NCI-H1092 treated with DMSO at 0.1 percent for 48 hours (cell line): ENCODE measurements at places on chromosomes 12 and 14.

DNA sequence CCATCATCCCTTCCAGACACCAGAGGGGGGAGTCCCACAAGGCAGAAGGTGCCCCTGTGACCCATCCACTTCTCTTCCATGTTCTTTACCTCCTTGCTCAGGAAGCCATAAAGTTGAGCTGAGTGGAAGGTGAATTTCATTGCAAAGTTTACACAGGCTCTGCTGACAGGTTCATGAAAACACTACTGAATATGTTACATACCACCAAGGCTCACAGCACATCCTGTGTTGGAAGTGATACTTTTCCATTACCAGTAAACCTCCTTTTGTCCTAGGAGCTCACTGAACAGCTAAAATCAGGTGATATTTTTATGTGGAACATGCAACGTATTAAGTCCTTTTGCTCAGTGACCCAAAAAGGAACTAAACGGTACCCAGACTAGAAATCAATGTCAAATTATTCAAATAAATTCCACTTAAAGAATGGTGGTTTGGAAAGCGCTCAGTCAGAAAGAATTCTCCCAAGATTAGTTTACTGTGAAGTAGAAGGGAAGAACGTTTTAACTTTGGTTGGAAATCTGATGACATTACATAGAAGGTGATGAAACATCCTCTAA lies 196.2 kb upstream of the NUDT4 start:
- no peak for DNase-seq

DNA sequence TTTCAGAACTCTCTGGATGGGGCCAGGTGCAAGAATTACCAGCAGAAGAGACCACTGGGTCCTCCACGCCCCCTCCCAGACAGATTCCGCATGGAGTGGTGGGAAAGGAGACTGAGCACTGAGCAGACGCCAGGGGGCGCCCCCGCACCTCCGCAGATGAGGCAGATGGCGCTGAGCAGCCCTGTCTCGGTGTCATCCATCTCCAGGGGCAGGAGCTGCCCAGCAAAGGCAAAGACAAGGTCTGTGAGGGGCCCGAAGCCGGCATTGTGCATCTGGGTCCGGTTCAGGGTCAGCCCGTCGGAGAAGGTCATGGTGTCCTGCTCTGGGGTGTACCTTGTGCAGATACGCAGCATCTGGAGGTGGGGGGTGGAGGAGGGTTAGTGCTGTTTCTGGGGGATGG lies 6.3 kb upstream of the ITGB7 start:
- peak; percentile 58 for DNase-seq

DNA sequence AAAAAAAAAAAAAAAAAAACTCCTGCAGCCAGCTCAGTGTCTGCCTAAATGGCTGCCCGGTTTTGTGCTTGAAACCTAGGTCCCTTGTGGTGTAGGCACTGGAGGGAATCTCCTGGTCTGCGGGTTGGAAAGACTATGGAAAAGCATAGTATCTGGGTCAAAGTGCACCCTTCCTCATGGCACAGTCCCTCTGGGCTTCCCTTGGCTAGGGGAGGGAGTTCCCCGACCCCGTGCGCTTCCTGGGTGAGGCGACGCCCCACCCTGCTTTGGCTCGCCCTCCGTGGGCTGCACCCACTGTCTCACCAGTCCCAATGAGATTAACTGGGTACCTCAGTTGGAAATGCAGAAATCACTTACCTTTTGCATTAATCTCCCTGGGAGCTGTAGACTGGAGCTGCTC lies 14.3 kb downstream of the PTCSC3 start:
- DNase-seq: no peak

- DNase-seq: no peak
Measured at GRCh38 chr12:65327207-65328076, 49.0 kb downstream of the MSRB3 start.

DNA sequence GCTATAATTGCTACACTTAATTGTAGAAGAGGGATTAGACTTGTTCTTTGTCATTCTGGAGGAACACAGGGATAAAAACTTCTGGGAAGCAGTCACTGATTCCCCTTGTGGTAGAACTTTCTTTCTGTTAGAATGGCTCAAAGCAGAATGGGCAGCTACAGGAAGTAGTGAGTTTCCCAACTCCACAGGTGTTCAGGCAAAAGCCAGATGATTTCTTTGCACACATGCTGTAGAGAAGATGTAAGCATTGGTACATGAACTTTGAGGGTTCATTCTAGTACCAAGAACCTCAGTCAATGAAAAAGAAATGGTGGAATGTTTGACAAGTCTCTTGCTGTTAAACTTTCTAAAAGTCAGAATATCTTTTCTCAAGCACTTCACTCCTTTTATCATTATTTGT lies 4.3 kb downstream of the NDUFA9 start:
- DNase-seq: no peak

- DNase-seq: no peak
Measured at GRCh38 chr14:33745163-33745562, 205.7 kb downstream of the EGLN3 start.

GRCh38 chr12:32876004-32876403 lies 20.6 kb downstream of the PKP2 start:
- DNase-seq: no peak

DNA sequence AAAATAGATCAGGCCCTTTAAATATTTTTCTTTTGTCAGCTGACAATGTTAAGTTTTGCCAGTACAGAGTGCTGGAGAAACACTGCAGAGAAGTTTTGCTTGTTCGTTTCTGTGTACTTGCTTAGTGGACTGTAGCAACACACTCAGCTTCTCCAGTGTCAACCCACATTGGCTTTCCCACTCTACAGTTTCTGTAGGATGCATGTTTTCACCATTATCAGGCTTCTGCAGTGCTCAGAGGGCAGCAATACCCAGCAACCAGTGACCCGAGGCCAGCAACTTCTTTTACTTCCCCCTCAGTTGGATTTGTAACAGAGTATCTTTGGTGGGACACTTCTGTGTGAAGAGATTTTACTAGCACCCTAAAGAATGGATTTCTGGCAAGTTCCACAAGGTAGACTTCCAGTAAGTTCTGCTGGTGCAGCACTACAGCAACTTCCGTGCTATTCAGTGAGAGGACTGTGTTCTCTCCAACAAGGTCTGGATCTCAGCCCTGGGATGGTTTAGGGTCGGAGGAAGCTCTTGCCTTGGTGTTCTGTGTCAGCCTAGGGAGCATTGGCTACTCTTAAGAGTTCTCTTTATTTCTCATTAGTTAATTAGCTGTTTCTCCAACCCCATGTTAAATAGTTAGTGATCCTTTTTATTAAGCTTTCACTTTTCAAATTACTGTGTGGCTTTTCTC lies 70.4 kb downstream of the FUT8 start:
- no peak for DNase-seq

GRCh38 chr14:34172550-34173368 lies 221.9 kb upstream of the EGLN3 start:
- DNase-seq: no peak

- DNase-seq: no peak
Measured at GRCh38 chr12:111532751-111533150, 66.4 kb downstream of the ATXN2 start.

GRCh38 chr12:122199484-122200355 lies 3.8 kb upstream of the B3GNT4 start:
- no peak for DNase-seq

DNA sequence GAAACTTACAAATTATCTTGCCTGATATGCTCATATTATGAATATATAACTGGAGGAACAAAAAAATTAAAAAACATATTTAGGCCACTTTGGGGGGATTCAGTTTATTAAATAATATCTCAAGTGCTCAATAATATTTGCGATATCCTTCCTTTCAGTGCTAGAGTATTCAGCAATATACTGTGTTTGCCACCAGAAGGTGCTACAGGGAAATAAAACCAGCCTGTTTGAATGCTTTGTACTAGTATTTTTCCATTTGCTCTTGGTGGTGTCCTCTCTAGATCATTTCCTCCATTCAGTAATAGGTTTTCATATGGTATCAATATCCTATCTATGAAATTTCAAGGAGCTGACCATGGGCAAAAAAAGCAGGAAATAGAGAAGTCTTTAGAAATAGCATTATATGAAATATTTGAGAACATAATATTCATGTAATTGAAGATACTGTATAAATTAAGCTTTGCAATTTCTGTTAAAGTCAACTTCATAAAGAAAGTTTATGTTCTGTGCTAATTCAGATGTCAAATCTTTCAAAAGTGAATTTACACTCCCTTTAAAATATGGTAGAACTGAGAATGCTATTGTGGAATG lies 106.2 kb upstream of the NAV3 start:
- peak; percentile 81 for DNase-seq

DNA sequence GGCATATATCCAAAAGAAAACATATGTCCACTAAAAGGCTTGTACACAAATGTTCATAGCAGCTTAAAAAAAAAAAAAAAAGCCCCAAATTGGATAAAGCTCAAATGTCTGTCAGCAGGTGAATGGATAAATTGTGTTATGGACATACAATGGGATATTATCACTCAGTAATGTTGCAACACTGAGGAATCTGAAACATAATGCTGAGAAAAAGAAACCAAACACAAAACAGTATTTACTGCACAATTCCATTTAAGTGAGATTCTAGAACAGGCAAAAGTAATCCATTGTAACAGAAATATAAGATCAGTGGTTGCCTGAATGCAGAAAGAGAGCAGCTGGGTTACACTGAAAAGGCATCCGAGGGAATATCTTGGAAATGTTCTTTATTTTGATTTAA lies 117.9 kb downstream of the SLC15A5 start:
- no peak for DNase-seq

DNA sequence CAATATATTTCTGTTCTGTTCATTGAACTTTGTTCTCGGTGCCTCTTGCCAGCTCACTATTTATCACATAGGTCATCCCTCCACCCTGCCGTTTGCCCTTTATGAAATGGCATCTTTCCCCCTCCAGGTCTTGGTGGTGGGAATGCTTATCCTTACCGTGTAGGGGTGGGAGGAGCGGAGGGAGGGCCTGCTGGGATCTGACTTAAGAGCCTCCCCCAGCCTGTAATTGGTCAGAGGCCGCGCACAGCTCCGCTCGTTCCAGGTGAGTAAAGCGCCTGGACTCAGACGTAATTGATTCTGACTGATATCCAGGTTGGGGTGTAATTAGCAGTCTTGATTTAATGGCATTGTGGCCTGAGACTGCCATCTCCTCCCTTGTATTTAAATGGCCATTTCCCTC lies 185.3 kb downstream of the TSPAN9 start:
- DNase-seq: no peak

- peak; percentile 53 for DNase-seq
Measured at GRCh38 chr14:67514650-67515385, 18.3 kb upstream of the PLEKHH1 start.

GRCh38 chr14:33737446-33737845 lies 213.4 kb downstream of the EGLN3 start:
- no peak for DNase-seq

DNA sequence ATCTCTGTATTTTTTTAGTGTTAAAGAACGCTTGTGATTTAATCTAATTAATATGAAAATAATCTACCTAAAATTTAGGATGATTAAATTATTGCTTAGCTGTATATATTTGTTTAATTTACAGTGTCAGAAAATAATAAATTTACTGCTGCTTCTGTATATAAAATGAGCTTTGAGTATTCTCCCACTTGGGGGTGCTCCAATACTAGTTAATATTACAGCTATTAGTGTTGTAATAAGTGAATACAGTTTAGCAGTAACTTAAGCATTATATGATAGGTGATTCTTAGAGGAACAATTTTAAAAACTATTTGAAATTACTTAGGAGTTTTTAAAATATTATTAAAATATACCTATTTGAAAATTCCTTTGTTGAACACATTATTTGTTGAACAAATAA lies 62.2 kb downstream of the PAPOLA start:
- no peak for DNase-seq

- DNase-seq: no peak
Measured at GRCh38 chr12:132502149-132502881, 12.4 kb downstream of the FBRSL1 start.

DNA sequence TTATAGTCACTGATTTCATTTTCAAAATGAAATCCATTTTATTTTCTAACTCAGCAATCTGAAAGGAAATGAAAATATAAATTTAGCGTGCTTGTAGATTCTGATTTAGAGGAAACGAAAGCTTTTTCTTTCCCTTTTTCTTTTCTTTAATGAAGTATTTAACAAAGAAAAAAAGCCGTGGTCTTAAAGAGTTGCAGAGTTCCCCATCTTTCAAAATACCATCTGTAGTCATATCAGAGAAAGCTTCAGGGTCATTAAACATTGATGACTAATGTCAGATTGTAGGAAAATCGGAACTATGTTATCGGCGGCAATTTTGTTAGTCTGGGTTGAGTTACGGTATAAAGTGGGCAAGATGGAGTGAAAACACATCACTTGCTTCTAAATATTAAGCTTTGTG lies 32.3 kb downstream of the DRAM1 start:
- no peak for DNase-seq
